ENCODE measurements at places on chromosomes 11 and 22.

DNA sequence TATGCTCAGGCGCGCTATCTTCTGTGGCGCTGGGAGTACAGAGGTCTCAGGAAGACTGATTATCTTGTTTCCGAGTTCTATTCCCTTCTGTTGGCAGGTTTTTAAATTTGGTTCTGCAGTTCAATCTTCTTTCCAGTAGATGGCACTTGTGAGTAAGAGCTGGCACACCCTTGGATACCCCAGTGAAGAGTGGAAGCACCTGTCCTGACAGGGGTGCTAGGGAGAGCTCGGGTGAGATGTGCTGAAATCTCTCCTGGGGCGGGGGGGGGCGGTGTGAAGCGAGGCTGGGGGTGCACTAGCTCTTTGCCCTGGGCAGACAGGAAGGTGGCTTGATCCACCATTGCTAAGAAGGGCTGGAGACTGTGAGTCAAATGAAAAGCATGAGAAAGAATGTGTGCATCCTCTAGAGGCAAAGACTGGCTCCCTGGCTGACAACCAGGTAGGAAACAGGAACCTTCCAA is 679.9 kb upstream of the CCDC179 start:
- peak; percentile 57 for DNase-seq

DNA sequence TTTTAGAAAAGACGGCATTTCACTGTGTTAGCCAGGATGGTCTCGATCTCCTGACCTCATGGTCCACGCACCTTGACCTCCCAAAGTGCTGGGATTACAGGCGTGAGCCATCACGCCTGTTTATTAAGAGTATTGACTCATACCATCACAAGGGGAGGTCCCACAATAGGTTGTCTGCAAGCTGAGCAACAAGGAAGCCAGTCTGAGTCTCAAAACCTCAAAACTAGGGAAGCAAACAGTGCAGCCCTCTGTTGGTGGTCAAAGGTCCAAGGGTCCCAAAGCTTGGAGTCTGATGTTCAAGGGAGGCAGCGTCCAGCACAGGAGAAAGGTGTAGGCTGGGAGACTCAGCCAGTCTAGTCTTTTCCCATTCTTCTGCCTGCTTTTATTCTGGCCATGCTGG is 32.8 kb upstream of the LDLRAD3 start:
- no peak for DNase-seq

DNA sequence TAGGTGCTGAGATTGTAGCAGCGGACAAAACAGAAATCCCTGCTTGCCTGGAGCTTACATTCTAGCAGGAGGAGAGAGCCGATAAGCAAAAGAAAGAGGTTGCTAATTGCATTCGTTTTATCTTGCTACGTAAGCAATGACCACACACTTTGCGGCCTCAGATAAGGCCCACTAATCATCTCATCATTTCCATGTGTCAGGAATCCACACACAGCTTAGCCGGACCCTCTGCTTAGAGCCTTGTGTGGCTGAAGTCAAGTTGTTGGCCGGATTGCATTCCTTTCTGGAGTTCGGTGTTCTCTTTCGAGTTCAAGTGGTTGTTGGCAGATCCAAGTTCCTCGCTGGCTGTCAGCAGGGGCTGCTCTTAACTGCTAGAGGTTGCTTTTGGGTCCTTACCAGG is 101.6 kb downstream of the CHST1 start:
- DNase-seq = no peak

DNA sequence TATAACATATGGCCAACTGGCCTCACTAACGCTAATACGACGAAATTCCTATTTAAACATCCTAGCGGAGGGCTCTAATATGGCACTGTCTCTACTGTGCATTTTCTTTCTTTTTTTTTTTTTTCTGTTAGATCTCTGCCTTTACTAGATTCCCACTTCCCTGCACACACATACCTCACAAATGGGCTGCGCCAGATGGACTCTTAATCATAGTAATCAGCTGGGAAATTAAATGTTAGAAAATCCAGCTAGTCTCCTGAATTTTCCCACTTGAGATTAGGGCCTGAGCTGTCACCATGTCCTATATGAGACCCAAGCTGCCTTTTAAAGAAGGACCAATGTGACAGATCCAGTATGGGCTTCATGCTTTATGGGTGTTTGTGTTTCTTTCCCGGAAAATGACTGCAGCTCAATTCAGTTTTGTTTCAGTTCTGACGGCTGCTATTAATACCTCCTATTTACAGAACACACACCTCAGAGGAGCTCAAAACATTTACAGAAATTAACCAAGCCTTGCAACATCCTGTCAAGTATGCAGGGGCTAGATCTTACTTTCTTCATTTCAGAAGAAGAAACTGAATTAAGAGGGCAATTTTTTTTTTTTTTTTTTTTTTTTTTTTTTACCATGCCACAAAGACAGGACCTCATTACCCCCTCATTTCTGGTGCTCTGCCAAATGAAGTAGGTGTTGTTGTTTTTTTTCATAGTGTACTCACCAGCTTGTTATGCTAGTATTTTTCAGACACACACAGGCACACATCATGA is 49.8 kb upstream of the BLID start:
- DNase-seq = no peak

GRCh38 chr11:12592283-12592682 is 81.9 kb upstream of the TEAD1 start:
- DNase-seq = no peak

DNA sequence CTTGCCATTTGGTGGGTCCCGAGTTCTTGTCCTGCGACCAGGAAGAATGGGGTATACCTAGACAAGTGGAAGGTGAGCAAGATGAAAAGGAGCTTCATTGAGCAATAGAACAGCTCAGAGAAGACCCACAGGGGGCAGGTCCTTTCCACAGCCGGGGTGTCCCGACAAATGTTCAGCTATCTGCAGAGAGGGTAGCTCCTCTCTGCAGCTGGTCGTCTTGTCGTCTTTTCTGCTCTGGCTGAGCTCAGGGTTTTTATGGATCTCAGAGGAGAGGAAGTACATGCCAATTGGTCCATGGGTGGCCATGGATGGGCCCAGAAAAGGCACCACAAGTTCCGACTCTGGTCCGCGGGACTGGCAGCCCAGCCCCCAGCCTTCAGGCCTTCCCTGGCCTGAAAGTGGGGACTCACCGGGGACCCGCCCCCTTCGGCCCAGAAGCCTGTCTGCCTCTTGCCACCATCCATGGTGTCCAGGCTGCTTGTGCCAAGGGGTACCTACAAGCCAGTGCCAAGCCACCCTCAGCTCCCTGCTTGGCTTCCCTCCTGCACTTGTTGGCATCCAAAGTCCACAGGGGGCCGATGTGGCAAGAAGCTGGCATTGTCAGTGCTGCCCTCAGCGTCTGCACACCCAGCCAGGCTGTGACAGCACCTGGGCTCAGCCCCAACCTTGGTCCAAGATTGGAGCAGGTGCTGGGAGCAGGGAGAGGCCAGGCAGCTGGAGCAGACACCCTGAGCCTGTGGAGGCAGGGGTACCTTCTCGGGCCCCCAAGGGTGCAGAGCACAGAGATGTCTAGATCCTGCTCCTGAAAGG is 438.9 kb downstream of the TBC1D22A start:
- DNase-seq = no peak

GRCh38 chr11:30855383-30856006 is 269.3 kb upstream of the MPPED2 start:
- no peak for DNase-seq

- no peak for DNase-seq
Observed at GRCh38 chr11:103167166-103167565, 57.9 kb downstream of the DYNC2H1 start.

DNA sequence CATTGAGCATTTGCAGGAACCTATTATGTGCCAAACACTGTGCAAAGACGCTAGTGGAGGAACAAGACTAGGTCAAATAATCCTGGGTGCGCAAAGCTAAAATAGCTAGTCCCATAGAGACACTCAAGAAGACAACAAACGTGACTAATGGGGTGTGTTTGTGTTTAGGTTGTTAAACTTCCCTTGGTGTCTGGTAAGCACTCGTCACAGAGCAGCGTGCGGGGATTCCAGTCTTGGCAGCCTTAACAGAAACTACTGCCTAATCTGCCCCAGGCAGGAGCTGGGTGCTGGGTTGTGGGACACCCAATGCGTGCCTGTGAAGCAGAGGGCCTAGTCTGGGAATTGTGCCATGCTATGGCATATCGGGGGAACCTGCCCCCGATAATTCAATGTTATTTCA is 10.8 kb upstream of the CALCB start:
- DNase-seq = no peak

DNA sequence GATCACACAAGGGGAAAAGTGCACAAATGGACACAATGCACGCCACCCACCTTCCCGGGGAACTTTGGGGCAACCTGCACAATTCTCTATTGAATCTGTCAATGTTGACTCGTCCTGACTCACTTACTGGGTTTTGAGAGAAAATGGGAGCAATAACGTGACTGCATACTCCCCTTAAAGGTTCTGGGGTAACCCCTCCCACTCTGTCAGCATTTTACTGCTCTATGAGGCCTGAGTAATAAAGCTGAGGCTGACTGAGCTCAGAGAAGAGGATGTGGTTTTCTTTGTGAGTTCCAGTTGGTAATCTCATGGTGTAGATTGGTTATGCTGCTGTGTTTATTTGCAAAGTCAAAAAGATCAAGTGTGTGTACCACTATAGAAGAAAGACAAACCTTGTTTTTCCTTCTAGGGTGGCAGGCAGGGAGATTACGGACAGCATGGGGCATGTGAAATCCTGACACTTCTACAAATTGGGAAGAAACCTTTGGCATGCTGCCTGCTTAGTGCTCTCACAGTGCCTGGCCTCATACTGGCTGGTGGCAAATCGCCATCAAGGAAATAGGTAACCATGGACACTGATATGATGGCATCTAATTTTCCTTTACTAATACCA is 16.1 kb upstream of the APOA1 start:
- no peak for DNase-seq

GRCh38 chr11:108198833-108199232 is 23.6 kb downstream of the NPAT start:
- no peak for DNase-seq

- no peak for DNase-seq
Observed at GRCh38 chr11:12724301-12725054, 50.3 kb downstream of the TEAD1 start.

GRCh38 chr11:109704432-109704831 is 282.4 kb downstream of the C11orf87 start:
- DNase-seq = no peak

DNA sequence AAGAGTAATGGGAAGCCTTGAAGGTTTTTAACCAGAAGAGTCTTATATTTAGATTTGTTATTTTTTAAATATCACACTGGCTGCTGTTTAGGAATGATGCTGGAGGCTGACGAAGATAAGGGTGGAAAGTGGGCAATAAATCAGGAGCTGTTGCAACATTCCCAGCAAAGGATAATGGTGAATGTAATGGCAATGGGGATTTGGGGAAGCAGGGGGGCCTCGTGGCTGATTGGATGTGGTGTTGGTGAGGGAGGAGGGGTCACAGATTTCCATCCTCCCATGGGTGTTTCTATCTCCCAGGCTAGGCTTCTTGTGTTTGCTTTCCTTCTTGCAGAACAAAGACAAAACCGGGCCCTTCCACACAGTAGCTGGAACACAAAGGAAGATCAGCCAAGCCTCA is 80.8 kb downstream of the PIWIL4 start:
- DNase-seq = no peak

DNA sequence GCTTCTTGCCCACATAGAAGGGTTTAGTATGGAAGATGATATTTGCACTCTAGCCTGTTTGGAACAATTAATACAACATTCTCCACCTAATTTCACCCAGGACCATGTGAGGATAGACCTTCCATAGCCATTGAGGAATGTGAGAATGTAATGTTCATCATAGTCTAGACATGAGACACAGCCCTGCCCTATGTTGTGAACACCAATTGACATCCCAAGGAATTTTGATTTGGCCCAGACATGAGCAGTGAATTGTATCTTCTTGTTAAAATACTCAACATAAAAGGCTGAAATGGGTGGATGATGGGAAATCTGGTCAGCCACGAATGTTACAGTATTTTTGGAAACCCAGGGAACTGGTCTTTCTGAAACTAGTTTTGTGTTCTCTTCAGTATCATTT is 892.3 kb upstream of the CHORDC1 start:
- DNase-seq = no peak

DNA sequence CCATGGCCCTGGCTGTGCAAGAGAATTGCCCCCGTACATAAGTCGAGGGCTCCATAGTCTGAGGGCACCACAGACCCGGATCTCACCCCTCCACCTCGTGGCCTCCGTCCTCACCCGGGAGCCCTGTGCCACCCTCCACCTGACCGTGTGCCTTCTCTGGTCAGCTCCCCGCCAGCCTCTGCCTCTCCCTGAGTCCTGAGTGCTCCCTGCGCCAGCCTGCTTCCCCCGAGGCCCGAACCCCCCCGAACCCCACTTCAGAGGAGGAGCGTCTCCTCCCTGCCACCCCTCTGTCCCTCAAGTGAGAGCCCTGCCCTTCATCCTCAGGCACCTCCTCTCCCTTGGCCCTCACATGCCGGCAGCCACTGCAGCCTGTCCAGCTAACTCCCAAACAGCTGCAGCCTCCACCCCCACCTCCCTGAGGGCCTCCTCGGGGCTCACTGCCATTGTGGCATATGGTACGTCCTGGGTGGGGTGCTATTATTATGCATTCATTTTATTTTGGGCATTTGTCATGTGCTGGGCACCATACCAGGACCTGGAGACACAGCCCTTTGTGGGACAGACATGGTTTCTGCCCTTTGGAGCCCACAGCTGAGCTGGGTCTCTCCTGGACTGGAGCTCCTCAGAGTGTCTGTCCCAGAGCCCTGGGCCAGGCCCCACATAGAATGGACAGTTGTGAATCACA is 67.2 kb downstream of the MYO7A start:
- DNase-seq = no peak

DNA sequence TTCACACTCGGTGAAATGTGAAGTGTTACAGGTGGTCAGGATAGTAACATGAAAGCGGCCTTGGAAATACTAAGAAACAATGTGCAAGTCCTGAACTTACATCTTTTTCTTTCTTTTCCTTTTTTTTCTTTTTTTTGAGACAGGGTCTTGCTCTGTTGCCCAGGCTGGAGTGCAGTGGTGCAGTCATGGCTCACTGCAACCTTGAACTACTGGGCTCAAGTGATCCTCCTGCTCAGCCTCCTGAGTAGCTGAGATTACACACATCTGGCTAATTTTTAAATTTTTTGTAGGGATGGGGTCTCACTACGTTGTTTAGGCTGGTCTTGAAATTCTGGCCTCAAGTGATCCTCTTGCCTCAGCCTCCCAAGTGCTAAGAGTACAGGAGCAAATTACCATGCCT is 252.6 kb downstream of the SWAP70 start:
- DNase-seq = no peak

GRCh38 chr11:1694064-1694845 is 2.7 kb upstream of the KRTAP5-6 start:
- peak; percentile 84 for DNase-seq

Data from neuronal stem cell (in vitro differentiated cells).